ENCODE measurements at places on chromosomes 3 and 15.

GRCh38 chr3:40939741-40940130 lies 259.6 kb upstream of the CTNNB1 start:
- no peak for DNase-seq

GRCh38 chr15:82933576-82933975 lies 18.9 kb downstream of the HOMER2 start:
- no peak for DNase-seq

GRCh38 chr15:36406366-36406765 lies 173.1 kb upstream of the CDIN1 start:
- DNase-seq: no peak

- no peak for DNase-seq
Observed at GRCh38 chr15:63277893-63278456, 570 bp downstream of the APH1B start.

DNA sequence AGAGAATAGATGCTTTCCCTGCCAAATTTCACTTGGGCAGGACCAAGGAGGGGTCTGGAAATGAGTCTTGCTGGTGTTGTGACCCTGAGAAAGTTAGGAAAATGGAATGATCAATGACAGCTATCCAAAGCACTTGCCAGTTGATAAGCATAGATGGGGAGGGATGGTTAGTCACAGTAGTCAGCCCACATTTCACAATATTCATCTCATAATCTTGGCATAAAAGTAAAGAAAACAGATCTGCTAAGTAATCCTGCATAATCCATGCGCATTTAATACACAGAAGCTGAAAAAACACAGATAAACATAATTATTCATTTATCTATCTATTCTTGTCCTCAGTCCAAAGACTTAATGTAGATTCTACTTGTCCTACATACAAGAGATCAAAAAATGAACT lies 184.1 kb downstream of the ZIC4 start:
- DNase-seq: no peak

DNA sequence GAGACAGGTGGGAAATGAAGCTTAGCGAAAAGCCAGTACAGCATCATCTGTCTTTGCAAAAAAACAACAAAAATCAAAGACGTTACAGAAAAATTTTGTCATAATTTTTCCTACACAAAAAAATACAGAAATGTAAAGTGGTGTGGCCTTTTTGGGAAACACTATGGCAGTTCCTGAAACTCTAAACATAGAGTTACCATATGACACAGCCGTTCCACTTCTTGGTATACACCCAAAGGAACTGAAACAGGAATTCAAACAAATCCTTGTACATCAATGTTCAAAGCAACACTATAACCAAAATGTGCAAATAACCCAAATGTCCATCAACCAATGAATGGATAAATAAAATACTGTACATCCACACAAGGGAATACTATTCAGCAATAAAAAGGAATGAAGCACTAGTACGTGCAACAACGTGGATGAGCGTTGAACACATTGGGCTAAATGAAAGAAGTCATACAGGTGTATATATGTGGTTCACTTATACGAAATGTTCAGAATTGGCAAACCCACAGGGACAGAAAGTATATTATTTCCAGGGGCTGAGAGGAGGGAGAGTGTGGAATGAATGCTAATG lies 46.8 kb downstream of the GLB1 start:
- DNase-seq: no peak

GRCh38 chr3:72894976-72895552 lies 7.2 kb downstream of the GXYLT2 start:
- no peak for DNase-seq

GRCh38 chr15:67884514-67885174 lies 44.8 kb upstream of the RNU6-1 start:
- peak; percentile 59 for DNase-seq

DNA sequence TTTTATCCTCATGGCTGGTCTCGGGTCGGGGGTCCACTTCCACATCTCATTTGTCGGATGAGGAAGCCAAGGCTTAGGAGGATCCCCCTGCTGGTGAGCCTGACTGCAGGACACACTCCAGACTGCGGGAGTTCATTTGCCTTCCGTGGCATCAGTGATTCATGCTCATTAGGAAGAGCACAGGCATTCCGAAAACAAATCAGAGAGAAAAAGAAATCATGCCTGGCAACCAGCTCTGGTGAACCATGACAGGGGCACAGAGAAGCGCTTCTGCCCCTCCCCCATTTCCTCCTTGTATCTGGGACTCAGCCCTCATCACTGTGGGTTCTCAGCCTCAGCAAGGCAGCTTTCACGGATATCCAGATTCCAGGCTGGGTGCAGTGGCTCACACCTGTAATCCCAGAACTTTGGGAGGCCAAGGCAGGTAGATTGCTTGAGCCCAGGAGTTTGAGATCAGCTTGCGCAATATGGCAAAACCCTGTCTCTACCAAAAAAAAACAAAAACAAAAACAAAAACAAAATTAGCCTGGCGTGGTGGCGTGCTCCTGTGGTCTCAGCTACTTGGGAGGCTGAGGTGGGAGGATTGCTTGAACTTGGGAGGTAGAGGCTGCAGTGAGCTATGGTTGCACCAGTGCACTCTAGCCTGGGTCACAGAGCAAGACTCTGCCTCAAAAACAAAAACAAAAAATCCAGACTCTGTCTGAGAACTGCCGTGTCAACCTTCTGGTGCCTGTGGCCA lies 28.4 kb downstream of the IRAK2 start:
- peak; percentile 64 for DNase-seq

DNA sequence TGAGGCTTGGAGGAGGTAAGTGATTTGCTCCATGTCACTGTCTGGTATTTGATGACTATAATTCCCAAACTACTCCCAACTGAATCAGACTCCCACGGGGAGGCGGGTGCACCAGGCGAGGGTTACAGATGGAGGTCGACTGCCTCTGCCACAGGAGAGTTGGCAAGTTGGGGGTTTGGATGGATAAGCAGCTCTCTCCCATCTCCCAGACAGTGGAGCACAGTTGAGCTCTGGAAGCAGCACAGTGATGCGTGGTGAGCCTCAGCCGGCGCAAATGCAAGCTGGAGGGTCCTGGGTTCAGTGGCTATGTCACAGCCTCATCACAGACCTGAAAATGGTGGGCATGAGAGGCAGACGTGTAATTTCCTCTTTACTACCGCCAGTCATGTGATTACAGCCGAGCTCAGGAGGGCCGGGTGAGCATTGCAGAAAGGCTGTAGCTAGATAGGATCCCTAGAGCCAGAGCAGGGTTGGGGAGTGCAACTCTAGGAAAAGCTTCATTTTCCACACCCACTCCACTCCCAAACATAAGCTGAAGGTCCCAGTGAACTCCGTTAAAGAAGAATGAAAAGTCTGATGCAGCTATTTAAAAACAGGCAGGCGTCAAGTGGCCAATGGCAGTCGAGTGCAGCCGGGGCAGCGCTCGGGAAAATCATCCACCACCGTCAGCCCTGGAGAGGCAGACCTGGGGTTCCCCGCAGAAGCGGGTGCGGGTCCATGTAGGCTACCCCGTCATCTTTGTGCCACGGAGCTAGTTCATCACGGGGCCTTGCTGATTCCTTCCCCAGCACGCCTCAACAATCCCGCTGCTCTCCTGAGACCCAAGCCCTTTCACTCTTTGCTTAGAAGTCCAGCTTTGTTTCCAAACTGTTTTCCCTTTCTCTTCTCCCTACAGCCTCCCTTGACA lies 33.3 kb upstream of the VPS8 start:
- no peak for DNase-seq

DNA sequence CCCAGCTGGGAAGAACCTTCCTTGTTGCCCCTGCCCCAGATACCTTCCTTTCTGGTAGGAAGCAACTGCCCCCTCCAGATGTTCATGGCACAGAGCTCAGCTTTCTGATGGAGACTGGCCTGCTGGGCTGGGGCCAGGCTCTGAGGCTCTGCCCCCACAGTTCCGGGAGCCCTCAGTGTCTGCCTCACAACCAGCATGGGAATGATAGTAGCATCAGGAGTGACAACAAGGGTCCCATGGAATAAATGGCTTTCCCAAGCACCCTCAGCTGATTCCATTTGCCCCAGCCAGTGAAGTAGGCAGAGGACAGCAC lies 65.6 kb upstream of the IQSEC1 start:
- DNase-seq: no peak

Measured in CD4-positive, alpha-beta T cell (primary cell).